ENCODE measurements at places on chromosomes 5 and 9.

- no peak for DNase-seq
Observed at GRCh38 chr5:55143624-55144023, 16.3 kb upstream of the GPX8 start.

DNA sequence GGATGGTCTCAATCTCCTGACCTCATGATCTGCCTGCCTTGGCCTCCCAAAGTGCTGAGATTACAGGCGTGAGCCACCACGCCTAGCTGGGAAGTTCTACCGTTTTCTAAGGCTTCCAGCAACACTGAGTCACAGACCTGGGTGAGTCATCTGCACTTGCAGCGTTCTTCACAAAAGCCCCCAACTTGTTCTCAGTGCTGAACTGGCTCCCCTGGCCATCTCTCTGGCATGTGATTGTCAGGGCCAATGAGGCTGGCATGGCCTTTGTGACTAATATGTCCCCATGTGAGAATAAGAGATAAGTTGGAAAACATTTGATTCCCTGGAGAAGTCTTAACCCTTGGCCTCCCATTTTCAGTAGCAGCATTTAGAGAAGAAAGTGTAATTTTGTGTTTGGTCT, 124.4 kb downstream of the WDR41 start:
- no peak for DNase-seq

DNA sequence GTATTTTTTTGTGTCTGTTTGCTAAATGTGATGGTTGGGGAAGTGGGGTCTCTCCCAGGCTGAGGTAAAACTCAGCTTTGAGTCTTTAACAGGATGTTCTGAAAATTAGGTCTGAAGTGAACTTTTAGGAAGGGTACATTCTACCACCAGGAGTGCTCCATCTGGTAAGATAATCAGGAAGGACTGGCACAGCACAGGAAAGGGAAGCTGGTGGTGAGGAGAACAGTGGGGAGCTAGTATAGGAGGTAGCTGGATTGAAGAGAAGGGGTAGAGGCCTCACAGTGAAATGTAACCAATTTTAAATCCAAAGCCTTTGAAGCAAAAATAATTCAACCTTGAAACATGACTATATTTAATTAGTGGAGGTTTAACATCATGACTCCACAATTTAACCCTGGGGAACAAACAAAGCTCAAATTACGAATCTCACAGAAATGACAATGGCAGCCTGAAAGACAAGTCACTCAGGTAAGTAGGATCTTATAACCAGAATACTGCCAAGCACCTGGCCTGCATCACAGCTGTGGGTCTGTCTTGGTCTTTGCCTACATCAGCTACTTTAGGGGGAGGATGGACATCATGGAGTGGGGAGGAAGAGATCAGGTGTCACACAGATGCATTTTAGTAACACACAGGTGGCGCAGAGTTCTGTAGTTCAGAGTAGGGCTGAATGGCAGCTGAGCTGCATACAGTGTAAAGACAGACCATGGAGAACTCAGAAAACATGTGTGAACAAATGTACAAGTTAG, 445.3 kb downstream of the DMRT2 start:
- DNase-seq, result no peak

DNA sequence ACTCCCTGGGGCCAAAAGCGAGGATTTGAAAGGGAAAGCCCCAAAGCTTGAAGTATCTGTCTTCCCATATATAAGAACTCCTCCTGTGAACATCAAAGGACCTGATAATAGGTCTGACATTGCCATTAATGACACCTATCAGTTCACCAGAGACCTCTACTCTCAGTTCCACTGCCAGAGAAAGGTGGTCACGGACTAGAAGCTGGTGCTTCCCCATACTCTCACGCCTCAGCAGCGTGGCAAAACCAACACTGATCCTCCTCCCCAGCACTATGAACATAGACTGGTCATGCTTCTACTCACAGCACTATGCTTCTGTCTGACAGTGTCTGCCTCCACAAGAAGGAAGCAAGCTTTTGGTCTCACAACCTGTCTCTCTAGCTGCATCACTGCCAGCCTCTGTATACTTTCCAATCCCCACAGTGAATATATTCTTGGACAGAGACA, 37.9 kb downstream of the NRG2 start:
- DNase-seq, result no peak

DNA sequence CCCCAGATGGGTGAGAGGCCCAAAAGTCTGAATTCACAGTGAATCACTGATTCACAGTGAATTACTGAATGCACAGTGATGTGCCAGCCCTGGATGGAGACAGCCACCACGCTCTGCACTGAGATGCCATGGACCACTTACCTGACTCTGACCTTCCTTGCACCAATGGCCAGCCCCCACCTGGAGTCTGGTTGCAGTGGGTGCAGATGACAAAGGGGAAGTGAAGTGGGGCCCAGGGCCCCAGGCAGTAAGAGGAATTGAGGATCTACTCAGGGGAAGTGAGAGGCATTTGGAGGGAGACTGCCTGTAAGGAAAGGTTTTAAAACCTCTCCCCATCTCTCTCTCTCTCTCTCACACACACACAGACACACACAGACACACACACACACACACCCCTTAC, 412.1 kb downstream of the CYLC2 start:
- no peak for DNase-seq

- DNase-seq, result no peak
Observed at GRCh38 chr9:131707050-131707449, 32.8 kb downstream of the RAPGEF1 start.

GRCh38 chr9:22682536-22682935, 235.9 kb downstream of the DMRTA1 start:
- DNase-seq, result no peak

DNA sequence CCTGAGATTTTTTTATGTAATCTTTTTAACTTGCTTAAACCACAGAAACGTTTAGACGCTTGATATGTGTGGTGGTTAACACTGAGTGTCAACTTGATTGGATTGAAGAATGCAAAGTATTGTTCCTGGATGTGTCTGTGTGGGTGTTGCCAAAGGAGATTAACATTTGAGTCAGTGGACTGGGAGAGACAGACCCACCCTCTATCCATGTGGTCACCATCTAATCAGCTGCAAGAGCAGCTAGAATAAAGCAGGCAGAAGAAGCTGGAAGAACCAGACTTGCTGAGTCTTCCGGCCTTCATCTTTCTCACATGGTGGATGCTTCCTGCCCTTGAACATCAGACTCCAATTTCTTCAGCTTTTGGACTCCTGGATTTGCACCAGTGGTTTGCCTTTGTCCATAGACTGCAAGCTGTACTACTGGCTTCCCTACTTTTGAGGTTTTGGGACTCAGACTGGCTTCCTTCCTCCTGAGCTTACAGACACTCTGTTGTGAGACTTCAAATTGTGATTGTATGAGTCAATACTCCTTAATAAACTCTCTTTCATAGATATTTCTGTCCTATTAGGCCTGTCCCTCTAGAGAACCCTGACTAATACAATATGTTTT, 816.0 kb upstream of the CDH9 start:
- no peak for DNase-seq

DNA sequence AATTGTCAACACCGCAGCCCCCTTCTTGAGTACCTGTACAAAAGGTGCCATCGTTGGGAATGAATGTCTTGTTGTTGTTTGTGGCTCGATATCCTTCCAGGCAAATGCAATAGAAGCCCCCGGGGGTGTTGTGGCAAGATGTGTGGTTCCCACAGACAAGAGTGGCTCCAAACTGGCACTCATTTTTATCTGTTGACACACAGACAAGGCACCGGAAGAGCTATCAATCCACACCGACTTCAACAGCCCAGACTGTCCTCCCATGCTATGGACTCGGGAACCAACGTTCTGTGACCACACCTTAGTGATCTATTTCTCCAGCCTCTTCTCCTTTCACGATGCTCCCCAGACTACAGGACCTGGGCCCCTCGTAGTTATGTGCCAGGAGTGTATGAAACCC, 25.9 kb downstream of the SUSD1 start:
- no peak for DNase-seq

GRCh38 chr5:132656774-132657355, 1.1 kb upstream of the IL13 start:
- no peak for DNase-seq

DNA sequence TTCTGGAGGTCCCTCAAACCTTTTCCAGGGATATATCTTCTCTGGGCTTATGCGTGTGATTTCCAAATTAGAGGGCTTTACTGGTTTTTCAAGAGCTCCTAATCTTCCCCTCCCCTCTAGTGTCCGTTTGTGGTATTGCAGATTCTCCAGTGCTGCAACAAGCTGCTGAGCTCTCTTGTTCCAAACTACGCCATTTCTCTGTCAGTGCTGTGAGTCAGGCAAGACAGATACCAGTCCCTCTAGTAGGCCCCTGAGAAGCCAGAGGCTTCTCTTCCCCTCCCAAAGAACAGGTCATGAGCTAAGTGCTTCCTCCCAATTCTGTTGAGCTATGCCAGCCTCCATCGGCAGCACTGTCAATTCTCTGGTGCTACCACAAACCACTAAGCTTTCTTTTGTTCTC, 149.5 kb downstream of the FANCC start:
- DNase-seq, result no peak

- DNase-seq, result no peak
Observed at GRCh38 chr5:163005949-163006348, 431.4 kb upstream of the CCNG1 start.

DNA sequence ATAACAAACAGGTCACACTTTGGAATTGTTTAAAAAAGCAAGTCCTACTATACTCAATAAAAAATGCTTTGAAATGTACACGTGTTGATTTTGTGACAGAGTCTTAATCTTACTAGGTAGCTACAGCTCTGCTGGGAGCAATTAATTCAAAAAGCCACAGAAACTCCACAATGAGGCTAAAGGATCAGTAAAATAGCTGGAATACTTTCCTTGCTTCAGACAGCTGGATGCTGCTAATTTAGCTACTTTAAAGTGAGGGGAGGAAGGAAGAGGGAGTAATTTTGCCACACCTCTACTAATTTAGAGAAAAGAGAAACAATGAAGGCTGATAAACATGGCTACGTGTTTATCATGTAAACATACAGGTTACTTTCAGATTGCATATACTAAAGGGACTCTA, 927.6 kb upstream of the DMAC1 start:
- DNase-seq, result no peak

- no peak for DNase-seq
Observed at GRCh38 chr5:31581498-31582099, 49.5 kb downstream of the C5orf22 start.

DNA sequence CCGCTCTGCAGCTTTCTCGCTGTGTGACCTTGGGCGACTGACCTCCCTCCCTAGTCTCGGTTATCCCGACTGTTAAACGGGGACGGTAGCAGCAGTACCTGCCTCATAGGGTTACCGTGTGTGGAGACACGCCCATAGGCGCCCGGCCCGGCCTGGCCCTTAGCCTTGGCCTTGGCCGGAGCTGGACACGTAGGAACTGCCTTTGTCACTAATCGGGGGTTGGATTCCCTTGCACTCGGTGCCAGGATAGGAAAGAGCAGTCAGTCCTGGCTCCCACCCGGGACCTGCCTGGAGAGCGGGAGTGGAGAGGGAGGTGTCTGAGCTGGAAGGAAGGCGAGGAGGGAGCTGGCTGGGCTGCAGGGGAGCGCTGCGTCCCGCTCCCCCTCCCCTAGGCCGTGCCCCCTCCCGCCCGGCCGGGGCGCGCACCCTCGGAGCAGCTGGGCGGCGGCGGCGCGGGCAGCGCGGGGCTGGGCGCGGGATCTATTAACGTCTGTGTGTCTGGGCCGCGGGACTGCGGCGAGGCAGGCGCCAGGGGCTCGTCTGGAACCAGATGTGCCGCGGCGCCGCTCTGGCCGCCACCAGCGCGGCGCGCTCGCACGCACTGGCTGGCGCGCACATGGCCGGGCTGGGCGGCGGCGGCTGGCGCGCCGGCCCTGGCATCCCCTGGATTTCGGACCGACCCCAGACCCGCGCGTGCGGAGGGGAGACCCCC, 31.7 kb downstream of the PRRX2 start:
- no peak for DNase-seq

DNA sequence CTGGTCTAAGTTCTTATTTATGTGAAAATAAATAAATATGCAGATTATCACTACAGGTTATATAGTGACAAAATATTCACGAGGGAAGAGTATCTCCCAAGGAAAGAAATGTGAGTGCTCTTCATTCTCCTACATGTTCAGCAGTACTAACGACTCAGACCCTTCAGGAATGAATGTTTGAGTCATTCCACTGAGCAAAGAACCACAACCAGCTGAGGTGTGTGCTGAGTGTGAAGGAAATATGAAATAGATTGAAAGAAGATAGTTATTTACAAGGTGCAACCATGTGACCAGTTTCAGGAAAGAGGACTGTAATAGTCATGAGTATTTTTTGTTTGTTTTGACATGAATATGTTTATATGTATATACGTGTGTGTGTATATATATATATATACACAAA, 228.7 kb downstream of the TUSC1 start:
- DNase-seq, result no peak

- DNase-seq, result no peak
Observed at GRCh38 chr9:108100571-108100970, 611.0 kb upstream of the KLF4 start.

- DNase-seq, result no peak
Observed at GRCh38 chr5:75054134-75054930, 2.0 kb upstream of the GCNT4 start.

DNA sequence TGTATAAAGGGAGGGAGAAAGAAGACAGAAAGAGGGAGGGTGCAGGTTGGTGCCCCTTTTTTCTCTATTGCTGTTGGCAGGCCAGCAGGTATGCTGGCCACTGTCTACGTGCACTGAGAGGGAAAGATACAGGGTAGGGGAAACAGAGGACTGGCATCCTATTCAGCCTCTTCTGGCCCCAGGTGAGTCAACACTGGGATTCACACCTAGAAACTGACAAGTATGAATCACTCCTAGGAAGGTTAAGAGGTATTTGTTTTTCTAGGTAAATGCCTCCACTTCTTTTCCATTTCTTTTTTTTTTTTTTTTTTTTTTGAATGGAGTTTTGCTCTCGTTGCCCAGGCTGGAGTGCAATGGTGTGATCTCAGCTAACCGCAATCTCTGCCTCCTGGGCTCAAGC, 2.8 kb upstream of the UBAP1 start:
- DNase-seq, result no peak

DNA sequence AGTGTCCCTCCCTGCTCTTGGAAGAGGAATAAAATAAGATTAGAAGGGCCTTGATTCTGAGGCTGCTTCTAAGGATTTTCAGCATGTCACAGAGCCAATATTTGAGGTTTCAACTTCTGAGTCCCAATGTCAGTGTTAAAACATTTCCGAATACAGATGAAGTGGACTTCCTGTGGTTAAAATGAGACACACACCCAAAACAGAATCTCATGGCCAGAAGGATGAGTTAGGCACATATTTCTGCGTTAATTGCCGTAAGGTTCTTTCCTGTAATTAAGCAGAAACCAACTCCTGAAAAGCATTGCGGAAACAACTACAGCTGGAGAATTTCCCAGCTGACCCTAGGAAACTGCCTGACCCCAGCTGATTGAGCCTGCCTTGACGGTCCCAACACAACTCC, 10.4 kb upstream of the ZNF354B start:
- DNase-seq, result no peak

DNA sequence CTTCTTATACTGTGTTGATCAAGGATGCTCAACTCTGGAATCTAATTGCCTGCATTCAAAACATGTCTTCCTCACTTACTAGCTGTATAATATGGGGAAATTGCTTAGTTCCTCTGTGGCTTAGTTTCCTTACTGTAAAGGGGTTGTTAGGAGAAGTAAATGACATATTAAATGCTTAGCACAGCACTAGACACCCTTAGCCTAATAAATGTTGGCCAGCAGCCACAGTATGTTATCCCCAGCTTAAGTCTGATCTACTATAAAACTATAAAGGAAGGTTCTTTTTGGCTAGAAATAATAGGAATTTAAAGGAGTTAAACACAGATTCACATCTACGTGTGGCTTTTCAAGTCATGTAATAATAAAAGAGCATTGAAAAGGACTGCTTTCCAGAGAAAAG, 232.4 kb downstream of the PCSK1 start:
- DNase-seq, result no peak

GRCh38 chr9:134057751-134058701, 9.8 kb downstream of the BRD3 start:
- DNase-seq, result no peak
